ENCODE measurements at places on chromosomes 5 and 9.
A peak's percentile ranks its signal among the peaks of the same experiment; 100 is the strongest.

- no peak for DNase-seq
Measured at GRCh38 chr5:9320652-9321051, 225.2 kb downstream of the SEMA5A start.

DNA sequence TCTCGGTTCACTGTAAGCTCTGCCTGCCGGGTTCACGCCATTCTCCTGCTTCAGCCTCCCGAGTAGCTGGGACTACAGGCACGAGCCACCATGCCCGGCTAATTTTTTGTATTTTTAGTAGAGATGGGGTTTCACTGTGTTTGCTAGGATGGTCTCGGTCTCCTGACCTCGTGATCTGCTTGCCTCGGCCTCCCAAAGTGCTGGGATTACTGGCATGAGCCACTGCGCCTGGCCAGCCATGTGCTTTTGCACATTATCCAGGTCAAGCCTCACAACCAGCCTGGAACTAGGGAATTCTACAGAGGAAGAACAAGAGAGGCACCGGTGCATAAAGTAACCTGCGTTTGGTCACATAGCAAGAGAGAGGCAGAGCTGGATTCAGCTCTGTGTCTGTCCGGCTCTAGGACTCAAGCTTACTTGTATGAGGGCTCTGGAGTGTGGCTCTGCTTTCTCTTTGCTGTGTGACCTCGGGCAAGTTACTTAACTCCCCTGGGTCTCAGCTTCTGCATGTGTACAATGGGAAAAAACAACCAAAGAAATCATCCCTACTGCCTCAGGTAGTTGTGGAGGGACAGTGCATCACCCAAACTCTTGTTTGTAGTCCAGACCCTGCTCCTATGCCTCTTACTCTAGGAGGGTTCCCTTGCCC lies 6.3 kb downstream of the FGF18 start:
- no peak for DNase-seq

DNA sequence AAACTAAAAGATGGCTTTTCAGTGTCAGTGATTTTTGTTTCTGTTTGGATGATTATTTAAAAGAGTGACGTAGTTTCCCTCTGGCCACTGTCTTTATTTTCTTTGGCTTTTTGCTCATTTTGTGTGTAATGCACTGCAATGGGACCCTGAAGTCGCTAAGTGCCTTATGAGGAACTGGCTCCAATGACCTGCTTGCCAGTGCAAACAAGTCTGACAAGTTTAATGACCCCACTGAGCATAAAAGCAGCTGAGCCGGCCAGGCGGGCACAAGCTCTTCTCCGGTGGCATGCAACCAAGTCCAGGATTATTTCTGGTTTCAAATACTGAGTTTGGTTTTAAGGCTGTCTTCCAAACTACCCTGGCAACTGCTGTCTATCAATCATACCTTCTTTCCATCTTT lies 15.6 kb upstream of the GNA14 start:
- no peak for DNase-seq

DNA sequence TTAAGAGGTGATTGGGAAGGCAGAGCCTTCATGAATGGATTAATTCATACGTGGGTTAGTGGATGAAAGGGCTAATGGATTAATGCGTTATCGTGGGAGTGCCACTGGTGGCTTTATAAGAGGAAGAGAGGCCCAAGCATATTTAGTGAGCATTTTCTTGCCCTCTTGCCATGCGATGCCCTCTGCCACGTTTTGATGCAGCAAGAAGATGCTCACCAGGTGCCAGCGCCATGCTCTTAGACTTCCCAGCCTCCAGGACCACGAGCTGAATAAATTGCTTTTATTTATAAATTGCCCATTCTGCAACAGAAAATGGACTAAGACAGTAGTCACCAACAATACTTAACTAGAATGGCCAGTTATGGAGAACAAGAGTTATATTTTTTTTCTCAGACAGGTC lies 24.2 kb downstream of the DAPK1 start:
- DNase-seq = no peak

DNA sequence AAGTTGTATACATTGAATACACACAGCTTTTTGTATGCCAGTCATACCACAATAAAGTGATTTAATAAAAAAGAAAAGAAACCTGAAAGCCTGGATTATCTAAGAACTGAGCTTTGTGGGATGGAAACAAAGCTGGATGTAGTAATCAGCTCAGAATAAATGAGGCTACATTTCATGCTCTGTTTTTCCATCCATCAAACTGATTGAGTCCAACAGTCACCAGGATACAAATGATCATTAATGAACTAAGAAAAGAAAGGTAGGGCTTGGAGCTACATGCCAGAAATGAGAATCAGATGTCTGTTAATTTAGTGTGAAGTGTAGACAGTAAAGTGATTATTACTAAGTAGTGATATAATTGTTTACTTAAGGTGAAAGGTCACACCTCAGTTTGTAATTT lies 109.8 kb upstream of the TARS1 start:
- DNase-seq = no peak

- DNase-seq = peak; percentile 40
Measured at GRCh38 chr5:40578501-40579451, 100.9 kb upstream of the PTGER4 start.

DNA sequence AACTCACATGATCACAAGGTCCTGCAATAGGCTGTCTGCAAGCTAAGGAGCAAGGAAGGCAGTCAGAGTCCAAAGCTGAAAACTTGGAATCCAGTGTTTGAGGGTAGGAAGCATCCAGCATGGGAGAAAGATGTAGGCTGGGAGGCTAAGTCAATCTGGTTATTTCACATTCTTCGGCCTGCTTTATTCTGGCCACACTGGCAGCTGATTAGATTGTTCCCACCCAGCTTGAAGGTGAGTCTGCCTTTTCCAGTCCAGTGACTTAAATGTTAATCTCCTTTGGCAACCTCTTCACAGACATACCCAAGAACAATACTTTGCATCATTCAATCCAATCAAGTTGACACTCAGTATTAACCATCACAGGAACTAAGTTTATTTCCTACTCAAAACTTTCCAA lies 453.4 kb downstream of the TLE4 start:
- DNase-seq = no peak

- no peak for DNase-seq
Measured at GRCh38 chr5:152364899-152365298, 40.2 kb downstream of the NMUR2 start.

DNA sequence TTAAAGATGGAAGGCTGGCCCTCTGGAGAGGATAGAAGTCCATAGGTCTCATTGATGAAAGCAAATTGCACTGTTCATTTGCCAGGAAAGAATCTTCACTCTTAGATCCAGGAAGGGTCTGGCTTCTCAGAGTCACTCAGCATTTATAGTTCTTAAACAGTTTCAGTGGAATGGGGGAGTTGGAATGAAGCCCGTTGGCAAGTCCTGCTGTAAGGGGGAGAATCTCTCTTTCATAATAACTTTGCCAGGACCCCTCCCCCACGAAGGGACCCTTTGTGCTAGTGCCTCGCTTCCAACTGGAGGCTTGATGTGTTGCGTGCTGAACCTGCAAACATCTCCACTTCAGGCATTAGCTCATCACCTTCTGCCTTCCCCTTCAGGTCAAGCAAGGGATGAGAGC lies 57.1 kb downstream of the ENTREP1 start:
- DNase-seq = no peak

DNA sequence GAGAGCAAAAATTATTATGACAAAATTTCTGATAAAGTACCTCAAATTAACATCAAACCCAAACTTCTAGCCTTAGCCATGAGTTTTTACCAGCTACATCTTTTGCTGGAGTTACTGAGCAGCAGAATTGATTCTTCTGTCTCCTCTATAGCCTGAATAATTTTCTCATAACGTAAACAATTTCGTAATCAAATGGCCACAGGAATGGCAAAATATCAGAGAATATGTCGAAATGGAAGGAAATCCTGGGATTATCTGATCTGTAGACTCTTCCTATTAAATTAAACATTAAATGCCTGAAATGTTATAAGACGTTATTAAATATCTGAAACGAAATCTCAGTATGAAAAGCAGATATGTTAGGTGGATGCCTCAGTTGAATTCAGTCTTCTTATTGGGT lies 41.1 kb downstream of the LURAP1L start:
- no peak for DNase-seq

- DNase-seq = no peak
Measured at GRCh38 chr5:36694351-36694750, 87.9 kb downstream of the SLC1A3 start.

- no peak for DNase-seq
Measured at GRCh38 chr5:58231041-58231440, 228.8 kb downstream of the PLK2 start.

- no peak for DNase-seq
Measured at GRCh38 chr5:9625286-9625685, 4.9 kb downstream of the TAS2R1 start.

DNA sequence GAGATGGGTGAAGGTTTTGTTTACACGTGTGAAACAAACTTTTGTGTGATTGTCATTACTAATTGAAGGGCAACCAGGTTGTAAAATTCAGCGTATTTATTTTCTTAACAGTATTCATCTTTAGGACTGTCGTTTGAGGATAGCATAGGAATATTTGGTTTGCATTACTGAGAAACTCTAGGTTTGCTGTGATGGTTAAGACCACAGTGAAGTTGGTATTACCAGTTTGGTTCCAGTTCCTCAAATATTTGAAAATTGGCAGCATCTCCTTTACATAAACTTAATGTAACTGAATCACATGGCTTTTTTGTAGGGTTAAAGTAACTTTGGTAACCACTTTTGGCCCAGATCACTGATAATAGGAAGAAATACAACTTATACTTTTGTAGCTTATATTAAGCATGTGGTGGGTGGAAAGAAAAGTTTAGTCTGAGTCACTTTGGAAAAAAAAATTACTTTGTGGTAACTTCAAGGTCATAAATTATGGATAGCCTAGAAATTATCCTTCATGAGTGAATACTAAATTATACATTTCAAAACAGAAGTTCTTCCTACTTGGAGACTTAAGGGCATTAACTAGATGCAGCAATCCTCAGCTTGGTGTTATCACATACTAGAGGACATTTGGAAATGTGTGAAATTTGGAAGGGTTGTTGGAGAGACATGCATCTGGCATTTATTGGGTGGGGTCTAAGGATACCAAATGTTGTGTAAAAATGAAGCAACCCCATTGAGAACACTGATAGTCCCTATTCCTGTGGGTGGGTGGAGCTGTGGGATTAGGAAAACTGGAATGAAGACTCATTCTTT lies 33.9 kb downstream of the G3BP1 start:
- no peak for DNase-seq

- DNase-seq = no peak
Measured at GRCh38 chr5:152953788-152954483, 536.5 kb upstream of the GRIA1 start.

DNA sequence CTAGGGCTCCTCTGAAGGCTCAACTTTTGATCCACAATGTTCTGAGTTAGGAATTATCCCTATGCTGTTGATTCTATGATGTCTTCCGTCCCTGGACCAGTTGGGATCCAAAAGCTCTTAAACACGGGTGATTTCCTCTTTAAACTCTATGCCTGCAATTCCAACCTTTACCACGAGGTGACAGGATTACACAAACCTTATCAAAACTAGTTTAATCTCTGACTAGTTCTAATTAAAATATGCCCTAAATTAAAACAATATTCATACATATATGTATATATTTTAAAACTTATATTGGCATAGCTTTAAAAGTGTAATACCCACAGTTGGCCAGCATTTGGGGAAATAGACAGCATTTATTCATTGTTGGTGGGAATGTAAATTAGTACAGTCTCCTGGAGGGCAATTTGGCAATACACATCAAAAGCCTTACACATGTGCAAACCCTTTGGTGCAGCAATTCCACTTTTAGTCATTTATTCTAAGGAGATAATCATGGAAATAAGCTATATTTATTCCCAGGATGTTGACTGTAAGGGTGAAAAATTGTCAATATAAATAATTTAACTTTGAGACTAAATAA lies 51.6 kb upstream of the PHYKPL start:
- DNase-seq = no peak

GRCh38 chr9:16306586-16306985 lies 563.9 kb downstream of the BNC2 start:
- no peak for DNase-seq

GRCh38 chr5:54905942-54906537 lies 79.4 kb downstream of the ESM1 start:
- DNase-seq = peak; percentile 17

DNA sequence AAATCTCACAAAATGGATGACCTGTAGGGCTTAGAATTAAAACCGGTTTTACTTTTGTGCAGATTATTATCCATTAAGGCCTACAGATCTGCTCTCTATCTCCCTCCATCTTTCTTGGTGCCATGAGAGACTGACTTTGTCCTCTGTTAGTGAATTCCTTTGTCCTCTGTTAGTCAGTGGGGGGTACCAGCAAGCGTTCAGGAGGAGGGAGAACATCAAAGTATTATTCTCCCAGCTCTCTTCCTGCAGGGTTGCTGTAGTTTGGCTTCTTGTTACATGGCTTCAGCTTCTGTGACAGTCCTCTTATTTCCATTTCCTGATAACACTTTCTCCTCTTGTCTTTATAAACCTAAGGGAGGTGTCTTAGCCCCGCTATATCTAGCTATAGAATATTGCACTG lies 850.5 kb upstream of the SEMA6A start:
- DNase-seq = no peak

DNA sequence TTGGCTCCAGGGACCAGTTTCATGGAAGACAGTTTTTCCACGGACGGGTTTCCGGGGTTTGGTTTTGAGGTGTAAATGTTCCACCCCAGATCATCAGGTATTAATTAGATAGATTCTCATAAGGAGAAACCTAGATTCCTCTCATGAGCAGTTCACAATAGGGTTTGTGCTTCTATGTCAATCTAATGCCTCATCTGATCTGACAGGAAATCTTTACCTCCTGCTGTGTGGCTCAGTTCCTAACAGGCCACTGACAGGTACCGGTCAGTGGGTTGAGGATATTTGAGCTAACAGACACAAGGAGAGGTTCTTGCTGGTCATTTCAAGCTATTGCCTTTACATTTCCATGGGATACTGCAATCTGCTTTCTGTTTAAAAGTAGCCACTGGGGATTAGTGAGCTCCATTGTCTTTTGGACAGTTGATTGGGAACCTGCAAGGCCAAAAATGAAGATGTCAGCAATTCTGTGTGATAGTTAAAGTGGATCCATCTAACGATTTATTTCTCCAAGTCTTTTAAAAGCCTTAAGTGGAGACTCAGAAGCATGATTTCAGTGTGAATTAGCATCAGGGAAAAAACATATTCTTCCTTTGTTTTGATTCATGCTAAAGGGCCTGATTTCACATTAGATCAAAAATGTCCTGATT lies 38.6 kb downstream of the MRPS30 start:
- no peak for DNase-seq

GRCh38 chr5:55036477-55036876 lies 12.4 kb downstream of the GZMK start:
- no peak for DNase-seq

GRCh38 chr9:89497257-89497963 lies 503 bp downstream of the SEMA4D start:
- peak; percentile 56 for DNase-seq

GRCh38 chr5:66897356-66897755 lies 299.2 kb downstream of the CD180 start:
- DNase-seq = no peak

DNA sequence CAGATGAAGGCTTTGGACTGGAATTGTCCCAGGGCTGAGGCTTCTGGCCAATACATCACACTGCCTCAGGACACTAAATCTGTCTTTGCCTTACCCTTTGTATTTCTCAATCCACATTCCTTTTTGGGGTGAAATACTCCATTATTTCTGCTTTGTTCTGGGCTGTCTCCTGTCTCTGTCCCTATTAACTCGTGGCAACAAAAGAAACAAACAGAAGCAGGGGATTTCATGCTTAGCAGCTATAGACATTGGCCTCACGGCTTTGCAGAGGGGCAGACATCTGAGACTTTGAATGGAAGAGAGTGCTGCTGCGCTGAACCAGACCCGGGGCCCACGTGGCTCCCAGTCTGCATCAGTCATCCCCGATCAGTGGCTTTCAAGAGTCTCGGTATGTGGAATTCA lies 129.7 kb downstream of the ARL15 start:
- DNase-seq = no peak

GRCh38 chr5:151382576-151382975 lies 35.2 kb upstream of the SLC36A2 start:
- no peak for DNase-seq

Measured in B cell (primary cell).